ENCODE measurements at places on chromosomes 5 and 9.

DNA sequence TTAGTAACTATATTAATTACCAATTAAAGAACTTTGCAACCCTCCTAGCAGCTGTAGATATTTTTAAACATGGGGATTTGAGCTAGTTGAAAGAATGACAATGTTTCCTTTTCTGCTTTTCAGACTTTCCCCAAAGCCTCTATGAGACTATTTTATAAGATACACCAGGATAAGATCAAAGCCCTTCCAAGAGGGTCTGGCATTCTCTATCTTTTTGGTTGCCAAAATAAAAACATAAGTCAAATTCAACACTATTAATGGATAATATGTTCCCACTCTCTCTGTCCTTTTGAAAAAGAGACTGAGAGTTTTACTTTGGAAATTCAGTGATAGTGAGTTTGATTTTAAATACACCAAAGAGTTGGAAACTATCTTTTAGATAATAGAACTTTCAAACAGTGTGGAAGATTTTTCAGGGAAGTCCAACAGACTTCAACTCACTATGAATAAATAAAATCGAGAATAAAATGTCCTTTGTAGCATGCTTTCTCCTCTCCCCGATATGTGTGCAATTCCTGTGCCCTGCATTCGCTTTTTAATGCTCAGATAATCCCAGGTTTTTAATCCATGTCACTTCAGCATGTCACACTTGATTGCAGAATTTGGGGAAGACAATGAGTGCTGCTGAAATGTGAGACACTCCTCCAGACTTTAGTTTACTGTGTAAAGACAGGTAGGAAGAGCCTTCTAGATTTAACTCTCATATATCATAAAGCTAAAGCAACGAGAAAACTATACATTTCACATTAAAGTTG is 1095.7 kb upstream of the DMAC1 start:
- DNase-seq = no peak

- no peak for DNase-seq
These were observed 18.5 kb downstream of the OLFM1 start for GRCh38 chr9:135105938-135106491.

DNA sequence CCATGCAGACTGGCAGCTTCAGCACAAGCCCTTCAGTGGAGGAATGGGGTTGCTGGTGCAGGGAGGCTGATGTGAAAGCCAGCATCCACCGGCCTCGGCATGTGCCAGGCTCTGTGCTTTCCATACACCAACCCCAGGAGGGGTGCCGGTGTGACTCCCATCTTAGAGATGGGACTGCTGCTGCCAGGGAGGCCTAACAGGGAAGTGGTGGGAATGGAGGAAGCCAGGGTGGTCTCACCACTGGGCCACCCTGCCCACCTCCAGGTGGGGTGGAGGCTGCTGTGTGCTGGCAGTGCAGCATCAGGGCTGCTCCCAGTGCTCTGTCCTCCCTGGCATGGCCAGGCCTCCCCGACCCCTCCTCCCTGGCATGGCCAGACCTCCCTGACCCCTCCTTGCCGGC is 32.8 kb upstream of the PITX1 start:
- no peak for DNase-seq

DNA sequence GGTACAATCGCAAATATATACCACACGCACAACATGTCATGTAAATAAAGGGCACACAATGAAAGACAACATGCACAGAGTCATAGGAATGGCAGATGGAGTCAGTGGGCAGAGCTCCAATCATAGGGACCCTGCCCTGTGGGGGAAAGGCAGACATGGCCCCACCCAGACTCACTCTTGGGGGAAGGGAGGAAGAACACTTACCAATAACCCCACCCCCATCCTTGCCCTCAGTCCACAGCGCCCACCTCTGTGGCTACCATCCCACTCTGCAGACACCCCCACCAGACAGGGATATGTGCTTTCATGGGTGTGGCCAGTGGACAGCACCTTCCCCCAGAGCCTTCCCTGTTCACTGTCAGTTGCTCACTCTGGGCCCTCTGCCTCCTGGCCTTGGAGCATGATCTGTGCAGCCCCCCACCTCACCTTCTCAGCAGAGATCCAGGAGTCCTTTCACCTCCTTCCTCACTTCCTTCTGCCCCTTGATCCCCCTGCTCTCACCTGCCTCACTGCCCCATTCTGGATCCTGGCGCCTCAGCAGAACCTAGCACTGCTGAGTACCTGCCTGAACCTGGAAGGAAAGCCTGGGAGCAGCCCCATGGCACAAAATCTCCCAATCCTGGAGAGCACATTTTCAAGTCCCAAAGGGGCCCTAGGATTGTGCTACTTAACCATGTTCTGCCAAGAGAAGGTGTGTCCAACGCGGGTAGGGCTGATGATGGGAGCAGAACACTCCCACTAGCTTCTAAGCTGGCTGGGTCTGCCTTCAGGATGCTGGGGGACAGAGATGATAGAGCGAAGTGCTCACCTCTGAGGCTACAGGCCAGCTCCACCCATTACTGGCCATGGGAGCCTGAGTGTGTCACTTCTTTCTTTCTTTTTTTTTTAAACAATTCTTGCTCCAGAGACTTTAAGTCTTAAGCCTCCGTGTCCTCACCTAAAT is 1.5 kb upstream of the PHF19 start:
- DNase-seq = no peak

DNA sequence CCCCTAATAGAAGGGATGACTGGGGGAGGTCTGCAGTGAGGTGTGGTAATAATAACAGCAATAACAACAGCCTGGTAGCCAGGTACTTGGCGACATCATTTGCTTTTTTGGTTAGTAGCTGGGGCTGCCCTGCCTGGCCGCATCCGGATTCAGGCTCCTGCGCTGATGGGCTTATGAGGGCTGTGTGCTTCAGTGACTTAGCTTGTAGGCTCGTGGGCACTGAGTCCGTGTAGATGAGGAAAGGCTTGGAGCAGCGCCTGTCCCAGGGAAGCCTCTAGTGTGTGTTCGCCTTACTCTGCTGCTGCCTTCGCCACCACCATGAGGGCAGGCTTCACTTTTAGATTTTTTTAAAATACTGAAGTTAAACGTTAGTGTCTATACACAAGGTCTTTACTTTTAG is 4.5 kb downstream of the NDUFS6 start:
- DNase-seq = no peak

GRCh38 chr5:142156839-142157463 is 48.4 kb downstream of the NDFIP1 start:
- DNase-seq = no peak

DNA sequence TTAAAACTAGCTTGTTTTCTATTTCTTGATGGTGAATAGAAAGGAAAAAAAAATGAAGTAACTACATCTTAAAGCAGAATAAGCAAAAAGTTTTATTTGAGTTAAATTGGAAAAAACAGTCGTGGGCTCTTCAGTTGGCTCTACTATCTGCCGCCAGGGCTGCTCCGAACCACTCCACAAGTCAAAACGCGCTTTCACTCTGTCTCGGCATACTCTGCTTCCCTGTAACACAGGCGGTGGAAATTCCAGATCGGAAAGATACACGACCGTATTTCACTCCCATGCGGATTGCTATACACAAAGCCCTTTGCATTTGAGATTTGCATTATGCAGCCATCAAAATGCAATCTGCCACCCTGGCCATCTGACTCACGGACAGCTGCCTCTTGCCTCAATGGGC is 505.6 kb downstream of the IRX1 start:
- no peak for DNase-seq

DNA sequence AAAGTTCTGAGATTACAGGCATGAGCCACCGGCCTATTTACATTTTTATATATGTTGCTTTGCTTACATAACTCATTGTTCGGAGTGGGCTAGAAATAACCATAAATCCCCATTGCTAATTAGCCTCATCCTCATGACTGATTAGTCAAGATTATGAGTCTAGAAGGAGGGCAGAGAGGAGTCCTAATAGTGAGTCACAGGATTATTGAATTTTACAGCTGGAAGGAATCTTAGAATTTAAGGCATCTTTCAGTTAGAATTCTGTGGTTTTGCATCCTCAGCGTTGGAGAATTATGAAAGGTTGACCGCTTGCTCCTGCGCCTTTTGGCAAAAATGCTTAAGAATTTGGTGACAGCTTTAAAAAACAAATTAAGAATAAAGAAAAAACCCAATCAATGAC is 2.6 kb upstream of the PBX3 start:
- DNase-seq = no peak
